ENCODE measurements at places on chromosomes 4 and X.

- peak; percentile 32 for DNase-seq
Measured at GRCh38 chrX:10636337-10636736, 16.0 kb upstream of the MID1 start.

GRCh38 chr4:16692524-16692923 is 205.9 kb downstream of the LDB2 start:
- no peak for DNase-seq

DNA sequence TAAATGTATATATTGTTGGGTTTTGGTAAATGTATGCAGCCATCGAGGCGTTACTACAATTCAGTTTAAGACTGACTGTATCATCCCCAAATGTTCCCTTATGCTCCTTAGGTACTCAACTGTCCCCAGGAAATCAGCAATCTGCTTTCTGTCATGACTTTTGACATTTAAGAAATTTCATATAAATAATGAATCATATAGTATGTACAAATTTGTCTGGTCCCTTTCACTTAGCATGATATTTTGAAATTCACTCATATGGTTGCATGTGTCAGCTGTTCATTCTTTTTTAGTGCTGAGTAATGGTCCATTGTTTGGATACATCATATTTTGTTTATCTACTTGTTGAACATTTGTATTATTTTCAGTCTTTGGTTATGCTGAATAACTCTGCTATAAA is 218.8 kb downstream of the C4orf33 start:
- DNase-seq: no peak

DNA sequence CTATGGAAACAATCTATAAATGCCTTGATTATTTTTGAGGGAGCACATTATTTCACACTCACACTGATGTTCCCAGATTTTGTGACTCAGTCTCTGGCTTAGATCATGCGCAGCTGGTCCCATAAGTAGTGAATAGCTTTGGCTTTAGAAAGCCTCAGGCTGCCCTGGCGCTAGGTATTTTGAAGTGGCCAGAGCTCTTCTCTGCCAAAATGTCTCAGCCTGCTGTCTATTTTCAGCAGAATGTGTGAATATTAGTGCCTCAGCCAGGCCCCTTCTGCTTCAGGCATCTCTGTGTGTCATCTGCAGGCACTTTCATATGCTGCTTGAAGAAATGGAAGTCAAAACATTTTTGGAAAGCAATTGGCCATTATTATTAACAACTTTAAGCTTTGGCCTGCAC is 931.0 kb upstream of the INTU start:
- DNase-seq: peak; percentile 10

DNA sequence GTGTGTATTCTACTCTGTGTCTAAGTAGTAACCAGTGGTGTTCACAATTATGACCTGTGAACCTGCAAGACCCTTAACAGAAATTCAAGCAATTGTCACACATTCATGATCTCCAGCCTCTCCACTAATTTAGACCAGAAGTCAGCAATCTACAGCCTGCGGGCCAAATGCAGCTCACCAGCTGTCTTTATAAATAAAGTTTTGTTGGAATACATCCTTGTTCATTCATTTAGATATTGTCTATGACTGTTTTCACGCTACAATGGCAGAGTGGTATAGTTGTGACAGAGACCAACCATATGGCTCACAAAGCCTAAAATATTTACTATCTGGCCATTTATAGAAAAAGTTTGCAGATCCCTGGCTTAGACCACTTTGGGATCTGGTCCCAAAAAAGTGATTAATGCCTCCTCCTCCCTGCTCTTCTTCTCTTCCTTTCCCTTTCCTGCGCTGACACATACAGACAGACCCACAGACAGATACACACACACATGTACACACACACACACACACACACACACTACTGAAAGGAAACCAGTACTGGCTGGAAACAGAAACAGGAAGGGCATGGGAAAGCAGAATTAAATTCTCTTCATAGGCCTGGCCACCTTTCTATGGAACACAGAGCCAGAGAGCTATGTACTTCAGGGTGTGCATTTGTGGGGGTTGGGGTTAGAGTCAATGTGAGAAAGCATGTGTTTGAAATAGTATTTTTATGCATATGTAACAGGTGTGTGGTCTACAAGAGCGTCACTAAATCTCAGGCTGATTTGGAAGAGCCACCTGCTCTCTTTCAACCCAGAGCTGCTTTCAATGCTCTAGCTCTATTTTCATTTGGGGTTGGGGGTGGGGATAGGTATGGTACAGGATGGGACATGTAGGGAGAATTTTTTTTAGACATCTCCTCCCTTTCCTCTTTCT is 49.7 kb upstream of the TMEM164 start:
- DNase-seq: no peak

DNA sequence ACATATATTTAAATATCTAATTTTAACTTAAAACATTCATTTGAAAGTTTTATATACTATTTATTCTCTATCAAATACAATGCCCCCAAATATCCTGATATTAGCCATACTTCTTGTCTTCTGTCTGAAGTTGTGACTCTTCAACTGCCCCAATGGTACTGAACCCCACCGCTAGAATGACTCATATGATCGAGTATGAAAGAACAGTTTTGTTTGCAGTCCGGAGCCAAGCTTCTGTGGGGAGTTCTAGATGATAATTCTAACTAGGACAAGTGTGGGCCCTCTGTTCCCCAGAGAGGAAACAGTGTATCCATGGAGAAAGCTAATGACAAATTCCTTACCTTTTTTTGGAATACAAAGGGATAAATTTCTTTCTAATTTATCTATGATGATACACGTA is 24.7 kb upstream of the CT47A1 start:
- DNase-seq: no peak

DNA sequence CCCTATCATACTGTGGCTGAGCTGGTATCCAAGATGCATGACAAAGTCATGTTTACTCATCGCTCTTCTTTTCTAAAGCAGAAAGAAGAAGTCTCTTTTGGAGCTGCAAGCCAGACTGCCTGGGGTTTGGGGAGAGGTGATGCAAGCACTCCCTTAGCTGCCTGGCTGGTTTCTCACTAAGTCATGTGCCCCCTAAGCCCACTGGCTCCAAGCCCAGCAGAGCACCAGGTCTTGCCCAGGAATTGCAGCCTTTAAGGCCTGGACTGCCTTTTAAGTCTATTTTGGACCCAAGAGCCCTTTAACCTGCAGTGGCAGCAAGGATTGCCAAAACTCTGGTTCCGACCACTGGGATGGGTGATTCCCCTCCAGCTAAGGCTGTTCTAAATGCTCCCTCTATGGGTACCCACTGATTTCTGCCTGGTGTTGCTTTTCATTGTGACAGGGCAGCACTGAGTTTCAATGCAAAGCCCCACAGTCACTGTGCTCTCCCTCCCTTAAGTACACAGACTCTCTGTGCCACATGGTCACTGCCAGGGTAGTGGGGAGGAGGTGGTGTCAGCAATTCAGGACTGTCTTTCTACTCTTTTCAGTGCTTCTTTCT is 548.6 kb downstream of the TLL1 start:
- no peak for DNase-seq

- DNase-seq: no peak
Measured at GRCh38 chrX:84737471-84737871, 235.2 kb upstream of the HDX start.

- DNase-seq: no peak
Measured at GRCh38 chr4:173125216-173125812, 43.3 kb upstream of the GALNT7 start.

- DNase-seq: no peak
Measured at GRCh38 chrX:22969411-22969810, 30.3 kb upstream of the DDX53 start.

DNA sequence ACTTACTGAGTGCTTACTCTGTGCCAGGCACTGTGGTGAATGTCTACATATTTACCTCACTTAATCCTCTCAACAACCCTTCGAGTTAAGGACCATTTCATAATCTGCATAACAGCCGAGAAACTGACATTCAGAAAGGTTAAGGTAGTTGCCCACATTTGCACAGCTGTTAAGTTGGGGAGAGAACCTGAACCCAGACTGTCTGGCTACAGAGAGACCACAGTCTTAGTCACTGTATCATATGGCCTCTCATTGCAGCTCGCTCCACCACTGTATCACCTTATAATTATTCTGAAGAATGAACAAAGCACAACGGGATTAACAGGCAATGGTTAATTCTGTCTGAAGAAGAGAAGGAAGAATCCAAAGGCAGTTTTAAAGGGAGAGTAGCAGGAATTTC is 98.5 kb downstream of the ADGRA3 start:
- no peak for DNase-seq

- no peak for DNase-seq
Measured at GRCh38 chr4:75158451-75158850, 225.5 kb downstream of the PARM1 start.

GRCh38 chr4:74608151-74608949 is 163.4 kb downstream of the AREG start:
- no peak for DNase-seq

DNA sequence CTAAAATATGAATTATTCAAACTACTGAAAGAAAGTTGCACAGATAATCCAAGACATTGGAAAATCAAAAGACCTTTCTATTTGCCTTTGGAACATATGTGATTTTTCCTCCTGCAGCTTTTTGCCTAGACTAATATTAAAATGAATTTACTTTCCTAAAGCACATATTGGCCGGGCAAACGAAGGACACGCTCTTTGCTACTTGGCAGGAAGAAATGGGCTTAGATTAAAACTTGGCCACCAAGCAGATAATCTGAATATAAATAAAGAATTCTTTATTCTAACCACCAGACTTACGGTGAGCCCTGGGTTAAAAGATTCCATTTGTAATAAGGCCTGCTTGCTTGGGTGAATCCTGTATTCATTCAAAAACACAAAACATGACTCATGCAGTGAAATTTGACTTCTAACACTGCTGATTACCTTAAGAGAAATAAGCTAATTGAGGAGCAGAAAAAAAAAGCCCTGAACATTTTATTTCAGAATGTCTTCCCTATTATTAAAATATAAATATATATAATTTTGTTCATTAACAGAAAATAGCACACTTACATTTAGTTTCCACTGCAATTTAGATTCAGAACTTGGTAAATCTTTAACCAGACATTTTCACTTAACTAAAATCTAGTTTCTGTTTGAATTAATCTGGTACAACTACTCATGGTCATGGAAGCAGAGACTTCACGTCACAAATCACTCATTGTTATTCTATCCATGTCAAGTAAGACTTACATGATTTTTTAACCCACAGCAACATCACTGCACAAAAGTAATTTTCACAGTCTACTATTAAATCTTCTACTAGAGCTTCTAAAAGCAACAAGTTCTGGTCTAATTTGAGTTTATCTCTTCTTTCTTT is 116.1 kb upstream of the PLAC1 start:
- no peak for DNase-seq

DNA sequence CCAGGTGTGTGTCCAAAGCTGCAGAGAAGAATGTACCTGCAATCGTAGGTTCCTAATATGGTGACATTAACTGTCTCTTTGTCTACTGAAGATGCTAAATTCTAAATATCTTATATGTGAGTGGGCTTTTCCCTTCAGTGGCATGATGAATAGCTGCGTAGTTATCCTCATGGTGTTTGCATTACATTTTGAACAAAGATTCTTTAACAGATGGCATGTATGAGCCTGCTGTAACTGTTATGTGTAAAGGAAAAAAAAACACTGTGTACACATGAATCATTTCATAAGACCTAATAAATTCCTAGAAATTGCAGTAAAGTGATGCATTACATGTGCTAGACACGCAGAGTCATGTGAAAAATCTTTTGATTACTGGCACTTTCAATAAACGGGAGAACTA is 288.0 kb downstream of the SH2D1A start:
- no peak for DNase-seq

DNA sequence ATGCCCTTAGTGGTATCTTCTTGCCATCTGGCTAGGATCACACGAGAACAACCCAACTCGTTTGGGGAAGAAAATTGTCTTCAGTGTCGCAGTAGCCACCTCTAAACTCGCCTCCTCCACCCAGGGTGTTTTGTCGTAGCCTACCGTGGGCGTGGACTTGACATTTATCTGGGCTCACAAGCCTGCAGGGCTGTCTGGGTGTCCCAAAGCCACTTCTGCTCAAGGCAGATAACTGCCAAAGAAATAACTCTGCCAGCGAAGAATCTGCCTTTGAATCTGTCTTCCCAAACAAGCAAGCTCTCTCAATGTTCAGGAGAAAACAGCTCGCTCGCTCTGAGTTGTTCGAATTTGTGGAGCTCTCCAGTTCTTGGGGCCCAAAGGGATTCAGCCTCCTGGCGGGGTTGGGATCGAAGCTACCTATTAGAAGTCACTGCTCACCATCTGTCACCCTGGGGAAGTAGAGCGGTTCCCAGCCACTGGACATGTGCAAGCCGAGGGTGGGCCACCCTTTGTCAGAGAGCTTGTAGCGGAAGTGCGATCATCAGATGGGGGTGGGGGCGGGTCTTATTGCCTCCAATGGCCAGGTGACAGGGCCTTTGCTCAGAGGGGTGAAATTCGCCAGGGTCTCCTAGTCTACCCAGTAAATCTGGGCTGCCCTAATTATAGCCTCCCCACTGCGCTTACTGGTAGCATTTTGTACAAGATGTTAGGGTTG is 14.8 kb downstream of the BLOC1S4 start:
- no peak for DNase-seq

- DNase-seq: no peak
Measured at GRCh38 chrX:19760841-19761512, 126.4 kb downstream of the SH3KBP1 start.

GRCh38 chr4:136680271-136680670 is 852.0 kb downstream of the PCDH18 start:
- DNase-seq: peak; percentile 85

DNA sequence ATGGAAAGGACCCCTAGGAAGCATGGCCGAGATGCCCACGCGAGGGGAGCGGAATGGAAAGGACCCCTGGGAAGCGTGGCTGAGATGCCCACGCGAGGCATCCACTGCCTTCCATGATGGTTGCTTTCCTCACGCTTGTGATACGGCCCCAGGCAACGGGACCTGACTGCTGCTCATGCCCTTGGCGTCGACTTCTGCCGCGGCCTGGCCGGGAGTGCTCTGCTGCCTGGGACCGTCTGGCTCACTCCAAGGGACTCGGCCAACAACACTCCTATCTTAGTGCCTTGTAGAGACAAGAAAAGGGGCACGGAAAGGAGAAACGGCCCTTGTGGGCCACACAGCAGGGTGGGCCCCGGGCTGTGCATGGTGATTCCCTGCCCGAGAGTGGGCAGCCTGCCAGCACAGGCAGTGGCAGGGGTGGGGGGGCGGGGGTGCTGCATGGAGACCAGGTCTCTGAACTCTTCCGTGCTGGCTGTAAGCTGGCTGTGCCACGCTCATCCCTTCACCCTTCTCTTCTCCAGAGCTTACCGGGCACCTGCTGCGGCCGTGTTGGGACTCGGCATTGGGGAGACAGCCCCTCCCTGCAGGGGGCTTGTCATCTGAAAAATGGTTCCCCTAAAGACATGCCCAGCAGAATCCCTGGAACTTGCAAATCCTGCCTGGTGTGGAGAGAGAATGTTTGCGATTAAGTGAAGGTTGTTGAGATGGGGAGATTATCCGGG is 38.6 kb upstream of the HMX1 start:
- DNase-seq: no peak

GRCh38 chr4:138449938-138450337 is 207.8 kb upstream of the SLC7A11 start:
- DNase-seq: no peak

- no peak for DNase-seq
Measured at GRCh38 chr4:154329939-154330338, 161.7 kb downstream of the DCHS2 start.

- peak; percentile 87 for DNase-seq
Measured at GRCh38 chrX:153667956-153668396, 5.6 kb downstream of the PNCK start.

- no peak for DNase-seq
Measured at GRCh38 chr4:67926485-67926884, 36.8 kb downstream of the TMPRSS11A start.

- DNase-seq: no peak
Measured at GRCh38 chr4:141248029-141248428, 27.3 kb downstream of the ZNF330 start.

- no peak for DNase-seq
Measured at GRCh38 chr4:95606739-95607138, 58.0 kb upstream of the UNC5C start.

GRCh38 chrX:141176586-141177451 is at the start of gene LDOC1:
TSS of gene LDOC1 (minus strand) at chrX:141177129. CDS start at chrX:141177021, 108 bp downstream.
- peak; percentile 90 for DNase-seq
